ENCODE measurements at places on chromosomes 7 and 10.

DNA sequence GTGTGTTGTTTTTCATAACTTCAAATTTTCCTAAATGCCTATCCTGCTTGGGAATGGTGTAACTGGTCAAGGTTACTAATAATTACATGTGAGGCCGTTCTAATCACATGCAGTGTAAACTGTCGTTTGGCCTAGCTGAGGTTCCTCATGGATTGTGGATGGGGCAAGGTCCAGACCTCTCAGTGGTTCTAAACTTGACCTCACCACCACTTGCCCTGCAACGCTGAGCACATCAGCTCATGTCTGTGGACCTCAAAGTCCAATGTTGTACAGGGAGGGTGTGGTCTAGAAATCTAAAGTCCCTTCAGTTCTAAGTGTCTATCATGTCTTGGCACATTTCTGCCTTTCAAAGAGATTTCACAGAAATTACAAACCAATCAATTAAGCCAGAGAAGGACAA lies 15.6 kb downstream of the RBP3 start:
- DNase-seq: no peak

DNA sequence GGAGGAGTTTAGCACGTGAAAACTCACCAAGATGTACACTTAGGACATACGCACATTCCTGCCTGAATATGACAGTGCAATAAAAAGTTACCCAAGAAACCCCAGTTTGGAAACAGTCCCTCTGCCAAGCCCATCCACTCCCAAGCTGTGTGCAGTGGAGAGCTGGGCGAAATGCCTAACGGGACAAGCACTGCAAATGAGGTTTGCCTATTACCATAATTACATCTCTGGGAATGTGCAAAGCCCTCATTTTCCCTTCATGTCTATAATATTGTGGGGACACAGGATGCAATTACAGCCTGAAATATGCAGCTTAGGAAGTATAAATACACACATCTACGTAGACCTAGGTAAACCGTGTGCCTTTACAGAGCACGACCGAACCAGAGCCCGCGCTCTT lies 117.5 kb downstream of the PLXNA4 start:
- no peak for DNase-seq

DNA sequence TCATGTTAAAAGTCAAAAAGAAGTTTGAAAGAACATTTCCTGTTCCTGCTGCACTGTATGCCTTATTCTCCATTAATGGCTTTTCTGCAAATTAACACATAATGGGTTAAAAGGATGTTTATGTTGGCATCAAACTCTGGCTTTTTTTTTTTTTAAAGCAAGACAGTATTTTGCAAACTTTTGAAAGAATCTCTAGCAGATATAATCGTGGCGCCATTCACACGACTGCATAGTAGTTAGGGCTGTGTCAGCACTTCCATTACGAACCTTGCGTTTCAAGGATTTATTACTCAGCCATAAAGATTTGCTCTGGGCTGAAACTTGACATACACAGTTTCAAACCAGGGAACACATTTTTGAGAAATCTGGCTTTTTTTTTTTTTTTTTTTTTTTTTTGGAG lies 207.8 kb downstream of the DYNC1I1 start:
- no peak for DNase-seq

DNA sequence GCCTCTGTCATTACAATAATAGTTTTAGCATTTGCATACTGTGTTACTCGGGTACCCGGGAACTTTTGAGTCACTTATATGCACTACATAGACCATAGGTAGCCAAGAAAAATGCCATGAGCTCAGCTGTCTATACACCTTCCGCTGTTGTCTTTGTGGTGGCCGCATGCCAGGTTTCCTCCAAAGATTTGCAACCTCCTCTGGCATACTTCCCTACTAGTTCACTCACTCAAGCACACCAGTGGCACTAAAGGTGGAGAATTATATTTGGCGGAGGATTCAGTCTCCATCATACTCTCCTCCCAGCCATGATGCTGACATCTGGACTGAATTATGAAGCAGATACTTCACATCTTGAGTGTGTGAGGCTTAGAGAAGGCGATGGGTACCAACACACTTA lies 35.6 kb upstream of the GRB10 start:
- DNase-seq: no peak

DNA sequence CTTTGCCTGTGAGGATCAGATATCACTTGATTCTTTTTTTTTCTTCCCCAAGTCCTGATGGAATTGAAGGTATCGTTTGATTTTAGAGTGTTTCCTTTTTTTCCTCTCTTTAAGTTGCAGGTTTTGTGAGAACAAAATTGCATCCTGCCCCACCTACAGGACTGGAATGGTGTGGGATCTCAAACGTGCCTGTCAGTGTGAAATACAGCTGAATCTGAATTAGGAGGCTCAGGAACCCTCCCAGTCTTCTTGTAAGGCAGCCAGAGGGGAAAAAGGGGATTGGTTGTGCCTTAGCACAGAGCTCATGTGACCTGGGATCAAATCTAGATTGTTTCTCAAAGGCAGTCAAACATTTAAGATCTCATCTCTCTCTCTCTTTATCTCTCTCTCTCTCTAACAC lies 32.7 kb upstream of the KLHL7 start:
- DNase-seq: no peak
